ENCODE measurements at places on chromosomes 11 and 22. TPM values are rescaled to one million over a fixed set of nuclear protein-coding genes. Genes with fewer than 3 reads are reported as not detected.

OR51I1 gene
- total RNA-seq: not detected

- no peak for DNase-seq
Measured at GRCh38 chr11:120271672-120272071, 31.7 kb downstream of the POU2F3 start.

- no peak for DNase-seq
Measured at GRCh38 chr11:69881467-69882269, 62.5 kb upstream of the FGF3 start.

DNA sequence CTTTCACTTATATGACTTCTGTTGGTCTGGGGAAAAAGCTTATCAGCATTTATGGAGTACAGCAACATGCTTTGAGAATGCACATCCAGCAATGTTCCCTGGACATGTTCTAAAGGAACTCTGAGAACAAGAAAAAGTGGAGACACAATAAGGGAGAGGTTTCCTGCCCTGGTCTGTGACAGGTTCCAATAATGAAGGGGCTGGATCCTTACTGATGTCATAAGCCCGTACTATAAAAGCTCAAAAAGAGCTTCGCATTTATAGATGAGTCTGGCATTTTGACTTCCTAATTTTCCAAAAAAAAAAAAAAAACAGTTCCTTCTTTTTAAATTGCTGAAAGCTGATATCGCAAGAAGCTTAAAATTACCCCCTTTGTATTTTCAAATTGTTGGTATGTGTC is 129.1 kb downstream of the MPPED2 start:
- DNase-seq: no peak

GRCh38 chr22:23773483-23774113 is 949 bp downstream of the MMP11 start:
- DNase-seq: no peak

- DNase-seq: peak; percentile 72
Measured at GRCh38 chr11:100719809-100720221, 32.7 kb downstream of the ARHGAP42 start.

GRCh38 chr22:29369460-29369859 is 18.9 kb downstream of the AP1B1 start:
- peak; percentile 93 for DNase-seq

DNA sequence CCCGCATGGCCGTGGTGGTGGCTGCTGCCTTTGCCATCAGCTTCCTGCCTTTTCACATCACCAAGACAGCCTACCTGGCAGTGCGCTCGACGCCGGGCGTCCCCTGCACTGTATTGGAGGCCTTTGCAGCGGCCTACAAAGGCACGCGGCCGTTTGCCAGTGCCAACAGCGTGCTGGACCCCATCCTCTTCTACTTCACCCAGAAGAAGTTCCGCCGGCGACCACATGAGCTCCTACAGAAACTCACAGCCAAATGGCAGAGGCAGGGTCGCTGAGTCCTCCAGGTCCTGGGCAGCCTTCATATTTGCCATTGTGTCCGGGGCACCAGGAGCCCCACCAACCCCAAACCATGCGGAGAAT is 10.9 kb upstream of the ARHGEF17 start:
- DNase-seq: no peak

- DNase-seq: no peak
Measured at GRCh38 chr11:2741377-2742131, 41.8 kb upstream of the KCNQ1OT1 start.

LRP4 gene
- 39.6 TPM for total RNA-seq

SLC37A2 gene
- 0.26 TPM for total RNA-seq

- DNase-seq: no peak
Measured at GRCh38 chr11:85759915-85760314, 51.0 kb downstream of the SYTL2 start.

- no peak for DNase-seq
Measured at GRCh38 chr11:13333456-13333957, 55.9 kb downstream of the BMAL1 start.

DNA sequence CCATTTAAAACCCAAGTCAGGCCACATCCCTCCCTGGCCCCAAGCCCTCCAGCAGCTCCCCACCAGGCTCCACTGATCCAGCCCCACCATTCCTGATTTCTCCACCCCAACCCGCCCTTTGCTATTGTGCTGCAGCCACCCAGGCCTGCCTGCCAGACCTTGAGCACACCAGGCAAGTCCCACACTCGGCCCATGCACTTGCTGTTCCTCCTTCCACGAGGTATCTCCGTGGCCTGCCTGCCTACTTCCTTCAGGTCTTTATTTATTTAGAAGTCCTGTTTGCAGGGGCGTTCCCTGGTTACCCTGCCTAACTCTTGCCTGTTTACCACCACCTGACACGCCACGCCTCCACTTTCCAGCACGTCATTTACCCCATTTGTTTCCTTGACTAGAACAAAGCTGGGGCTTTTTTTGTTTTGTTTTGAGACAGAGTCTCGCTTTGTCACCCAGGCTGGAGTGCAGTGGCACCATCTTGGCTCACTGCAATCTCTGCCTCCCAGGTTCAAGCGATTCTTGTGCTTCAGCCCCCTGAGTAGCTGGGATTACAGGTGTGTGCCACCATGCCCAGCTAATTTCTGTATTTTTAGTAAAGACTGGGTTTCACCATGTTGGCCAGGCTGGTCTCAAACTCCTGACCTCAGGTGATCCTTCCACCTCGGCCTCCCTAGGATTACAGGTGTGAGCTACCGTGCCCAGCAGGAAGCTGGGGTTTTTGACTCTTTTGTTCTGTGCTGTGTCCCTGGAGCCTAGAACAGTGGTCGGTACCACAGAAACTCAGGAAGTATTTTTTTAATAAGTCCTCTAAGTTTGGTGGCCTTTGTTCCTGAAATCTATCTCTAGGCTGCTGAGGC is 6.7 kb downstream of the CENPM start:
- DNase-seq: peak; percentile 53

DNA sequence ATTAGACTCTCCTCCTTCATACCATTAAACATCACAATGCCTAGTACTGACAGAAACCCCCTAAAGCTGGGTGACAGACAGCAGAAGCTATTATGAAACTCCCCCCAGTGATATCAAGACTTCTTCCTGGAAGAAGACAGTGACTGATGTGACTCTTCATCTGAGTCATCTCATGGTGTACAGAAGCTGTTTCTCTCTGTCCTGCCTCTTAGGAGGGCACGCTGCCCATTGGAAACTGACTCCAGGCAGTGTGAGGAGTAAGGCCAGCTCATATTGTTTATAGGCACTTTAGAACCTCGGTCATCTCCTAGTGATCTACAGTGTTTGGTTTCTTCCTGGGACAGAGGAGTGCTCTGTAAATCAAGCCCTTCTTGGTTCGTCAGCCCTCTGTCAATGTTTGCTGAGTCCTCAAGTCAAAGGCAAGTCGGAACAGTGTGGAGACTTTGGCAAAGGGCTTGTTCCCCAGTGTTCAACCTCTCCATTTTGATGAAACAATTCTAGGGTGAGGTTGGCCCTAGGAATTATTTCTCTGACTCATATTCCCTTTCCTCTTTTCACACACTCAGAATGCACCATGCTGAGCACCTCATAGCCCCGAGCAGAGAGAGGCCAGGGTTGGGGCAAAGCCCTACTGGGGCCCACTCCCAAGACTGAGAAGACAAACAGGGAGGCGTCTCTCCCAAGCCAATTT is 172.5 kb upstream of the TMEM45B start:
- peak; percentile 51 for DNase-seq

DNA sequence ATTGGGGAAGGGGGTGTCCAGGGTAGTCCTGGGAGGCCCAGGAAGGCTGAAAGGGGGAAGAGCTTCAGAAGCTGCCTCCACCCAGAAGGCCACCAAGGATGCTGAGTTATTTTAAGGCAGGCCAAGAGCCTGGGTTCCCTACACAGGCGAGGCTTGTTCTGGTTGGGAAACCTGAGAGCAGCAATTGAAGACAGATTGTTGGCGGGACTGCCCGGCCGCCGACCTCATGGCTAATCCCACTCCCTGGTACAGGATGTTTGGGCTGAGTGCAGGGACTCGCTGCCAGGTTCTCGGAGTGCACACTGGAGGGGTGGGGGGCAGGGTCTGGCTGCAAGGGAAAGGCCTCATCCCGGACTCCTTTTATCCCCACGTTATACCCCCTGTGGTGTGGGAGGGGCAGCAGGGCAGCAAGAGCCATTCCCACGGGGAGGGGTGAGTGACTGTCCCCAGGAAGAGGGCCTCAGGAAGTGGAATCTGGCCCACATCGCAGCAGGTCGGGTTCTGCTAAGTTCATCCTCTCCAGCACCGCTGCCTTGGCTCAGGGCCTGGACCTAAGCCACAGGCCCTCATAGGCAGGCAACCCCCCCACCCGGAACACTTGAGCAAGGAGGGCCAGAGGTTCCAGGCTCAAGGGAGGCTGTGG is 43.6 kb upstream of the PRR5 start:
- no peak for DNase-seq

ACRV1 gene
- not detected for total RNA-seq

PRG2 gene
- not detected for total RNA-seq

DNA sequence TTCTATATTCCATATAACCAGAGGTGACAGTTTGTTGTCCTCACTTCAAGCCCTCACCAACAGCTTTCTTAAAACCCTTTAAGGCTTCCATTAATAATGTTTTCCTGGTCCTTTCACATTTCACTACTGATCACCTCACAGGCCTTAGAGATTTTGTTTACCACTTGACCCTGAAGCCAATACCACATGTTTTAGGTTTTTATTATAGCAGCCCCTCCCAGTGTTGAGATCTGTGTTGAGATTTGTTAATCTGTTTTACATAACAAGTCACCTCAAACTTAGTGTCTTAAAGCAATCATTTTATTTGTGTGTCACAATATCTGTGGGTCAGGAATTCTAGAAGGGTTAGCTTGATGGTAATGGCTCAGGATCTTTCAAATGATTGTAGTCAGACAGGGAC is 49.9 kb downstream of the FAR1 start:
- DNase-seq: no peak

GRCh38 chr11:108216988-108217387 is 5.5 kb downstream of the NPAT start:
- DNase-seq: no peak

- no peak for DNase-seq
Measured at GRCh38 chr11:83039566-83039965, 32.1 kb downstream of the RAB30 start.

GRCh38 chr22:49869845-49870712 is 16.4 kb downstream of the ZBED4 start:
- no peak for DNase-seq

DNA sequence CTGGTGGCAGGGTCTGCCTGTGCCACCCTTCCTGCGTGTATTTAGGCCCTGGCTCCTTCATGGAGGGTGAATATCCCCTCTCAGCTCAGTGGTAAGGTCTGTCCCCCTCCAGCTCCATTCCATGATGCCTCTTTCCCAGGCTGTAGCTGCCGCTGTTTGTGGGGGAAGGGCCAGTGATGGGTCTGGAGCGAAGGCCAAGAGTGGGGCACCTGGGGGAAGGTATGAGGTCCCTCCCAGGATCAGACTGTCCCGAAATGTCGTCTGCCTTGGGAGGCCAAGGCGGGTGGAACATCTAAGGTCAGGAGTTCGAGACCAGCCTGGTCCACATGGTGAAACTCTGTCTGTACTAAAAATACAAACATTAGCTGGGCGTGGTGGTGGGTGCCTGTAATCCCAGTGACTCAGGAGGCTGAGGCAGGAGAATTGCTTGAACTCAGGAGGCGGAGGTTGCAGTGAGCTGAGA is 1.1 kb downstream of the CD151 start:
- DNase-seq: no peak

FAM181B gene
- not detected for total RNA-seq

GRCh38 chr11:64900263-64900678 is 16.7 kb downstream of the ATG2A start:
- no peak for DNase-seq

DNA sequence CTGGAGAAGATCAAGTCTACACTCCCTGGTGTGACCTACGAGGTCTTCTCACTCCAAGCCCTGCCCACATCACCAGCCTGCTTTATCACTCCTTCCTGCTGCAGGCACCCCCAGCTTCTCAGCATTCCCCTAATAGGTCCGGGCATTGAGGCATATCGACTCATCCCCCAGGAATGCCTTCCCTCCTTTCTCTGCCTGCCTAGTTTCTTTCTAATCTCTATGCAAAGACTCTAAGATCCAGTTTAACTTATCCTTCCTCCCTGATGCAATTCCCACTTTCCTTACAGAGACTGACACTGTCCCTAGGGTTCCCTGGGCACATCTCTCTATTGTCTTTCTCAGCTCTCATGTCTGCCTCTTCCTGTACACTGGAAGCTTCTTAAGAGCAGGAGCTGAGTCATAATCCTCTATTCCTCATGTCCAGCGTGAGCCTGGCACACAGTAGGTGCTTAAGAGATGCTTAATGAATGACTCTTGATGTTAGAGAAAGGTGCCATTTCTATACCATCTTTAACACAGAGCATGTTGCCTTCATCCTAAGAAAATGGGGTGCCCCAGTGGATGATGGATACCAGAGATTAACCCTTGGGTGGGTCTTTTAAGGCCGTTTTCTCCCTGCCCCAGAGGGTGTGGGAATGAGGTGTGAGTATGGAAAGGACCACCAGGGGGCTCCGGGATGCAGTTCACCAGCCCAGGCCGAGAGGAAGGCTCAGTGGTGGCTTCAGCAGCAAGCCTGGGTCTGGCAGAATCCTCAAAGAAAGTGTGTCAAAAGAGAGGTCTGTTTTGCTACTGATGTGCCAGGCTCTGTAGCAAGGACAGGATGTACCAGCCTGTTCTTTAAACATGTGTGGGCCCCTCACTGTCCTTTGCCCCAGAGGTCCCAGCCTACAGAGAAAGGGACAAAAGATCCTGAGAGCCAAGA is 34.7 kb downstream of the PARVA start:
- peak; percentile 89 for DNase-seq

LRRC56 gene
- 2.5 TPM for total RNA-seq

RAB3IL1 gene
- total RNA-seq: 21.9 TPM

DNA sequence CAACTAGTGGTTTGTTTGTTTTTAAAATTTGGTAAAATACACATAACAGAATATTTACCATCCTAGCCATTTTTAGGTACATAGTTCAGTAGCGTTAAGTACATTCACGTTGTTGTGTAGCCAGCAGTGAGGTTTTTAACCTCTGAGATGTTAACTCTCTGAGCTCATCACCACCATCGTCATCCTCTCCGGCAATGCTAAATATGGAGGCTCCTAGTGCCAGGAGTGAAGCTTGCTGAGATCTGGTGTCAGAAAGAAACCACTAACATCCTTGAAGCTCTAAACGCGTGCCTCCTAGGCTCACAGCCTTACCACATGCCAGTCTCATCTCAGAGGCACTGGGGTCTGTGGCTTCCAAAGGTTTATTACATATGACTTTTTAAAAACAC is 330.2 kb upstream of the B3GAT1 start:
- DNase-seq: no peak

DNA sequence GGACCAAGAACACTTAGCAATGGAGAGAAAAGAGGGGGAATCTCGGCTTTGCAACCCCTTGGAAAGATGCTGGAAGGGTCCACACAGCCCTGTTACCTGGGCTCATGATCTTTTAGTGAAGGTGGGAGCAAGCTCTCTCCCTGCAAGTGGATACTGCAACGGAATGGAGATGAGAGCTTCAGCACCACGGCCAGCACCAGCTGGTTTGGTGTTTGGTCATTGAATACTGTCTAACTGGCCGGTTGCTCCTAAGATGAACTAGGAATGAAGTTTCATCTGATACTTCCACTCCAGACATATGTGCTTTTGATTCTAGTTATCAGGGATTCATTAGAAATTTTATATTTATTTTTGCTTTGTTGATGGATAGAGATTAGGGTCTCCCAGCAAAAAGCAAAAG is 16.3 kb downstream of the HTR3A start:
- DNase-seq: peak; percentile 71

All from A673 (cell line).